ENCODE measurements at places on chromosomes 6 and 20.

- DNase-seq: no peak
Measured at GRCh38 chr6:15331143-15331542, 85.3 kb downstream of the JARID2 start.

- peak; percentile 27 for DNase-seq
Measured at GRCh38 chr6:37783856-37784584, 35.5 kb upstream of the ZFAND3 start.

- no peak for DNase-seq
Measured at GRCh38 chr20:63863021-63863797, 1.9 kb upstream of the TPD52L2 start.

GRCh38 chr6:68874747-68875146, 239.7 kb downstream of the ADGRB3 start:
- DNase-seq: no peak

DNA sequence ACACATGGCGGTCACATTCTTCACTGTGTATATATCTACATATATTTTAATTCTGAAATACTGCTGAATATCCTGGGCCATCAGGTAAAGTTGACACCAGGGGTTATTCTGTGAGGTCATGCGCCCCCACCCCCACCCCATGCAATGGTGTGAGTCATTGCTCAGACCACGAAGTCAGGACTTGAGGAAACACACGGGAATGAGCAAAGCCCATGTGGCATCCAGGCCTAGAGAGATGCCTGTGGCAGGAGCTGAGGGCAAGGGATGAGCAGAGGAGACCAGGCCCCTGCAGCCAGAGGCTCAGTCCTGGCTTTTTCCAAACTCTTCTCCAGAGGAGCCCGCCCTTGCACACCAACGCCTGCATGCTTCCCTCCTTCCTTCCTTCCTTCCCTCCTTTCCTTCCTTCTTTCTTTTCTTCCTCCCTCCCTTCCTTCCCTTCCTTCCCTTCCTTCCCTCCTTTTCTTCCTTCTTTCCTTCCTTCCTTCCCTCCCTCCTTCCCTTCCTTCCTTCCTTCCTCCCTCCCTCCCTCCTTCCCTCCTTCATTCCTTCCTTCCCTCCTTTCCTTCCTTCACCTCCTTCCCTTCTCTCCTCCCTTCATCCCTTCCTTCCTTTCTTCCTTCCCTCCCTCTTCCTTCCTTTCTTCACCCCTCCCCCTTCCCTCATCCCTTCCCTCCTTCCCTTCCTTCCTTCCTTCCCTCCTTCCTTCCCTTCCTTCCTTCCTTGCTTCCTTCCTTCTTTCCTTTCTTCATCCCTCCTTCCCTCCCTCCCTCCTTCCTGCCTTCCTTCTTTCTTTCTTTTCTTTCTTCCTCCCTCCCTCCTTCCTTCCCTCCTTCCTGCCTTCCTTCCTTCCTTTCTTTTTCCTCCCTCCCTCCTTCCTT, 72.0 kb upstream of the INSM1 start:
- no peak for DNase-seq

- DNase-seq: no peak
Measured at GRCh38 chr6:53241938-53242337, 93.3 kb upstream of the GCM1 start.

DNA sequence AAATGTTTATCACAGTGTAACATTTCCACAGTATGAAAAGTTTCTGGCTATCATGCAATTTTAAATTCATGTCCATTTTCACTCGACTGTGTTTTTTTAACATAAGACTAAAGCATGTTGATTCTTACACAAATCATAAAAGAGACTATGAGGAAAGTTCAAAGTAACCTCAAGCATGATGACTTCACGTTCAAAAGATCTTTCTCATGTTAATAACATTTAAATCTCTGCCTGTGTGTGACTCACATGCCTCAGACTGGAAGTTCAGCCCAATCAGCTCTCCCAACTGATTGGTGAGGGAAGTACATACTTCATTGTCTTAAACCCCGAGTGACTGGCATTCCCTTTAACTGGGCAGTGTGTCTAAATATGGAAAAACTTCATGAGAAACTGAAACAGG, 37.4 kb downstream of the ATXN1 start:
- DNase-seq: no peak

- no peak for DNase-seq
Measured at GRCh38 chr6:22651731-22652130, 82.4 kb downstream of the HDGFL1 start.

- no peak for DNase-seq
Measured at GRCh38 chr6:42841844-42842584, 37.4 kb upstream of the RPL7L1 start.

- DNase-seq: no peak
Measured at GRCh38 chr6:112284603-112285002, 30.2 kb upstream of the LAMA4 start.

DNA sequence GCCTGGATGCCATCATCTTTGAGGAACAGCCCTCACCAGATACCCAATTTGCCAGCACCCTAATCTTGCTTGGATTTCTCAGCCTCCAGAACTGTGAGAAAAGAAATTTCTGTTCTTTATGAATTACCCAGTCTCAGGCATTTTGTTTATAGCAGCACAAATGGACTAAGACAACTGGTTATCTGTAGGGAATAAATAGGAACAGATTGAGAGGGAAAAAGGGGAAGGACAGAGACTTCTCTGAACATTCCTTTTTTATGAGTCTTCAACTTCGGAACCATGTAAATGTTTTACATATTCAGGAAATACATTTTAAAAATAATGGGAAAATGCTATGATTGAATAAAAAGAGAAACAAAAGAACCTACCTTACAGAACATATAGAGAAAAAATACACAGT, 20.9 kb downstream of the KCTD20 start:
- no peak for DNase-seq

Data from stimulated activated CD4-positive, alpha-beta T cell treated with anti-CD3 and anti-CD28 coated beads, Interleukin-4, amount 100 ng/mL, for 24 hours (primary cell).